Cardiac fibroblast (primary cell): ENCODE measurements at places on chromosomes 3 and 15.

- peak; percentile 92 for DNase-seq
Measured at GRCh38 chr3:147943265-147943945, 534.2 kb downstream of the ZIC1 start.

GRCh38 chr3:3798631-3799113 is 559 bp upstream of the LRRN1 start:
- no peak for DNase-seq

GRCh38 chr3:53478166-53478830 is 16.1 kb upstream of the CACNA1D start:
- DNase-seq: no peak

DNA sequence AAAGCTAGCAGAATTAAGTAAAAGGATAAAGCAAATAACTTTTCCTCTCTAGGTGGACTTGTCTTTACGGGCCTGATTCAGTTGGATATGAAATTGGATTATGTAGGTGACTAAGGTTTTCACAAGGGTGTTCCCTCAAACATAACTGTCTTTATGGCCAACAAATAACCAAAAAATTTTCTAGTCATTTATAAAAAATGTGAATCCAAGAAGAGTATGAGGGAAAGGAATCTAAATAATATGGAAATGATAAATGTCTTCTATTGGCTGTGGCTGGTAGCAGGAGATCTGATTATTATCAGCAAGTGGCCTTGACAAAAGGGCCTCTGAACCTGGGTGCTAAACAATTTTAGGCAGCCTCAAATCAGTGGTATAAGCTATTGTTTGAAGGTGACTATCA is 594.0 kb upstream of the UBE2E2 start:
- no peak for DNase-seq
